ENCODE measurements at places on chromosomes 1 and 21. TPM values are rescaled to one million over a fixed set of nuclear protein-coding genes. Genes with fewer than 3 reads are reported as not detected.

The CRB1 gene
- 0.48 TPM for total RNA-seq

The IGSF3 gene
- 48.5 TPM for total RNA-seq

The PTPN22 gene
- total RNA-seq = 7.0 TPM

The PCAT6 gene
- not detected for total RNA-seq

The RNF207 gene
- total RNA-seq = 11.1 TPM

The TMEM52 gene
- 6.1 TPM for total RNA-seq

The MPL gene
- total RNA-seq = 0.63 TPM

The ITLN1 gene
- total RNA-seq = 1.6 TPM

The FASLG gene
- not detected for total RNA-seq

DNA sequence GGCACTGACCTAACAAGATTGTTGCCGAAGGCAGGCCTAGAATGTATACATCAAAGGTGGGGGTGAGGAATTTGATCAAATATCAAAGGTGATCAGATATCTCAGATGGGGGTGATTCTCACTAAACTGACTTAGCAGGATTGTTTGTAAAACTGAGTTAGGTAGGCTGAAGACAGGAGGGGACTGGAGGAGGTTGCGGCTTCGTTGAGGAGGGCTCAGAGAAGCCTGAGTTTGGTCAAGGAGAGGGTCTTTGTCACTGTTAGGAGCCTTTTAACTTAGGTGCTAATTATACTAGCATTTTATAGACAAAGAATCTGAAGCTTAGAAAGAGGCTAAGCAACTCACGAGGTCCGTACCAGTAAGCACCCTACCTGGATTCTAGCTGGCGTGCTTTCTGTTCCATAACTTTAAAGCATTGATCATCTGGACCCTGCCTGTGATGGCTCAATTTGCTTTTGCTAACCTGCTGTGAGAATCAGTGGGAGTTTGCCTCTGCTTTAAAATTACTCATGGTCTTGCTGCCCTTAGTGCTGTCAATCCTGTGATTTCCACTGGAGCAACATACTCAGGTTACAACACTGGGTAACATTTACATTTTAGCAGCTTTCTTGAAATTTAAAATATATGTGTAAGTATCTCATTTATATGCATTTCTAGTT lies 49.8 kb downstream of the ITSN1 start:
- no peak for DNase-seq
- no peaks in the 10 kb centered on the region for H3K36me3 ChIP-seq
- H3K27me3 ChIP-seq = no peaks in the 10 kb centered on the region
- no peaks in the 10 kb centered on the region for H3K4me1 ChIP-seq
- no peak overlapping the region for H3K27ac ChIP-seq

GRCh38 chr1:204125759-204126351 lies 26.0 kb downstream of the ETNK2 start:
- H3K4me1 ChIP-seq = no peaks in the 10 kb centered on the region
- H3K36me3 ChIP-seq = no peaks in the 10 kb centered on the region
- H3K27me3 ChIP-seq = no peaks in the 10 kb centered on the region
- H3K4me3 ChIP-seq = no peak overlapping the region
- H3K27ac ChIP-seq = no peak overlapping the region

DNA sequence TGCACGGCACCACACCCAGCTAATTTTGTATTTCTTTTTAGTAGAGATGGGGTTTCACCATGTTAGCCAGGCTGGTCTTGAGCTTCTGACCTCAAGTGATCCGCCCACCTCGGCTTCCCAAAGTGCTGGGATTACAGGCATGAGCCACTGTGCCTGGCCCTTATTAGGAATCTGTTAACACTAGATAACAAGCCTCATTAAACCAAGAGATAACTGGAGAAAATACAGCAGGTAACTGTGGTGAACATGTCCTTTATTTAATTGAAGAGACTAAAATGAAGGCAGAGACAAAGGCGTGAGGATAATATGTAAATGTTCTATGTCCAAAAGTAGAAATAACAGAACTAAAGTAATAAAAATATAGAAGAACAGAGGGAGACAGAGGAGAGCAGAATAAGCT lies 71.8 kb upstream of the DNAJC6 start:
- H3K4me3 ChIP-seq = no peak overlapping the region
- no peak overlapping the region for H3K27ac ChIP-seq
- DNase-seq = no peak
- no peaks in the 10 kb centered on the region for H3K36me3 ChIP-seq
- no peaks in the 10 kb centered on the region for H3K4me1 ChIP-seq
- no peaks in the 10 kb centered on the region for H3K27me3 ChIP-seq

DNA sequence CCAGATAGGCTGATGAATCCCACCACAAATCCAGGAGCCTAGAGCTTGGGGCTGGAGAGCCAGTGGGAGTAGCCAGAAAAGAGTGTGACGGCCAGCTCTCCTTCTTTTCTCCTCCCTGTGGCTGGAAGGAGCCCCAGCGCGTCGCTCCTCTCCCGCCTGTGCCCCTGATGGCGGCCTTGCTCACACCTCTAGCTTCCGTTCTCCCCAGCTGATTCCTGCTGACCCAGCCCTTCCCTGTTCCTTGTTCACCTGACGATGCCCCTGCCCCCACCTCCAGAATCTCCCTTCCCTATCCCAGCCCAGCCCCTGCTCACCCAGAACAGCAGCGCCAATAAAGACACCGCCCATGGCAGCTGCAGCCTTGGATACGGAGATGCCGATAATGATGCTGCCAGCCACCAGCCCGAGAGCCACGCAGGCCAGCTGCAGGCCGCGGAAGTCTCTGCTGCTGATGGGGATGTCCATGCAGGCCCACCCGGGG lies 656 bp downstream of the KNCN start:
- DNase-seq = no peak
- no peaks in the 10 kb centered on the region for H3K4me1 ChIP-seq
- H3K27ac ChIP-seq = no peak overlapping the region
- H3K4me3 ChIP-seq = no peak overlapping the region
- no peaks in the 10 kb centered on the region for H3K27me3 ChIP-seq
